ENCODE measurements at places on chromosomes 5 and 9.

GRCh38 chr5:95643152-95643551 is 3.4 kb upstream of the RFESD start:
- DNase-seq, result no peak

GRCh38 chr9:15286161-15286821 is 20.7 kb downstream of the TTC39B start:
- no peak for DNase-seq

DNA sequence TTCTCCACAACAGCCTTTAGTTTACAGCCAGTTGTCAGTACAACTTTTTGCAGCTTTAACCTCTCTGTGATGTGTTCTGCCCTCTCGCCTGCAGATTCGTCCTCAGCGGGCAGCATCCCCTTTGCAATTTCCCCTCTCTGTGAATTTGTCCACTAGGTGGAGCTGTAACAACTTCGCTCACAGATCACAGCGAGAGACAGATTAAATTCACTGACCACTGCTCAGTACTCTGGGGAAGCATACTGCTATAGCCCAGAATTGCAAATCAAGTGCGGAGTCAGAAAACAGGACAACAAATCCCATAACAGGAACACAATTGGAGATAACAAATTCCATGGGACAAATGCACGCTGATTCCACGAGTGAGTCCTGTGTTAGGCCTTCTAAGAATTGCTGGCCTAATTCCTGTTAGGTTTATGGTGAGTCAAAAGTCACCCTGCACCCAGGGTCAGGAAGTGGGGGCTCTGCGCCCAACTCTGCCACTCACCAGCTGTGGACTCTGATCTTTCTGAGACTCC is 2124.9 kb downstream of the MAT2B start:
- DNase-seq, result no peak

- no peak for DNase-seq
Observed at GRCh38 chr9:1513105-1513504, 462.9 kb downstream of the DMRT2 start.

DNA sequence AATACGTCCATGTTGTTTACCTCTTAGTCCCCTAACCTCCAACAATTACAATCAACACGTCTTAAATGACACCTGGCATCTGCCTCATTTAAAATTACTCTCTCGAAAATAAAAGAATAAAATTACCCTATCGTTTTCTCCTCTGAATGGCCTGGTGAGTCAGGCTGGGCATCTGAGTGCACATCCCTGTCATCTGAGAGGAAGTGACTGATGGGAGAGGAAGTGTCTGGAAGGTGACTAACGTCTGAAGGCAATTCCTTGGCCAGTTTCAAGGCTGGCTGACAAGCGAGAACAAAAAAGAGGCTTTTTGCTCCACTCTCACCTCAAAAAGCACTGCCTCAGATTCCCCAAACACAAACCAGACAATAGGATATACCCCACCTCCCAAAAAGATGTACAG is 57.7 kb downstream of the MAPKAP1 start:
- no peak for DNase-seq

- DNase-seq, result no peak
Observed at GRCh38 chr9:95399261-95399660, 81.8 kb upstream of the FANCC start.
